ENCODE measurements at places on chromosomes 12 and 14. TPM values are rescaled to one million over a fixed set of nuclear protein-coding genes. Genes with fewer than 3 reads are reported as not detected.

Gene ST8SIA1
- total RNA-seq: 0.34 TPM

Gene TMEM63C
- total RNA-seq: 0.98 TPM

GRCh38 chr12:11804130-11804529 lies 154.7 kb downstream of the ETV6 start:
- DNase-seq: no peak

- no peak for DNase-seq
Measured at GRCh38 chr12:93456077-93456476, 11.2 kb upstream of the MRPL42 start.

DNA sequence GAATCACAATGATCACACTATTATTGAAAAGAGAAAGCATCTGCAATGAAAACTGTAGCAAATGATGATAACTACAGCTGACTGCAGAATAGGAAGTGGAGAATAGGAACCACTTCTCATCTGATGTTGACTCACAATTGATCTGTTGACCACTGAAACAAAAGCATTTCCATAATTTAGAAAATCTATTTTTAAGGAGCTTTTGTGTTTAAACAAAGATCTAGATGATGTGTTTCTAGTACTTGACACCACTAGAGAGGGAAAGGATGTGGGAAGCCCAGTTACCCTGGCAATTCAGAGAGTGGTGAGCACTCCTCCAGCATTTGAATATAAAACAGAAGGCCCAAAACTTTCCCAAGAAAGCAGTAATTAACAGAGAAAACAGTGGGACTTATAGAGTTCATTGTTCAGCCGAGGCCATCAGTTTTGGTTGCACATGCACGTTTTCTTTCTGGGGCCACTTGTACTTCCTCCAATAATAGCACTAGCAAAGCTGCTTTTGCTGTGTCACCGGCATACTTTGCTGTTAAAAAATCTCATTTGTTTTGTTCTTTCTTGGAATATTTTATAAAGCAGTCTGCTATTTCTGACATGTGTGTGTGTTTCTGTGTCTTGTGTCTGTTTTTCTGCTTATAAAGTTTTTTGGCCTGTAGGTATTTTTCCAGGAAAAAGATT lies 76.1 kb upstream of the HECTD1 start:
- DNase-seq: no peak
